ENCODE measurements at places on chromosomes 7 and 10.

GRCh38 chr10:43233601-43234430, 33.0 kb downstream of the RASGEF1A start:
- no peak for DNase-seq

GRCh38 chr7:20151708-20152456, 65.3 kb downstream of the MACC1 start:
- DNase-seq = no peak

GRCh38 chr10:8246548-8246947, 192.1 kb downstream of the GATA3 start:
- DNase-seq = no peak

- DNase-seq = no peak
Observed at GRCh38 chr7:36261019-36261754, 108.1 kb downstream of the EEPD1 start.

GRCh38 chr7:139078911-139079310, 30.6 kb downstream of the ZC3HAV1 start:
- DNase-seq = no peak

DNA sequence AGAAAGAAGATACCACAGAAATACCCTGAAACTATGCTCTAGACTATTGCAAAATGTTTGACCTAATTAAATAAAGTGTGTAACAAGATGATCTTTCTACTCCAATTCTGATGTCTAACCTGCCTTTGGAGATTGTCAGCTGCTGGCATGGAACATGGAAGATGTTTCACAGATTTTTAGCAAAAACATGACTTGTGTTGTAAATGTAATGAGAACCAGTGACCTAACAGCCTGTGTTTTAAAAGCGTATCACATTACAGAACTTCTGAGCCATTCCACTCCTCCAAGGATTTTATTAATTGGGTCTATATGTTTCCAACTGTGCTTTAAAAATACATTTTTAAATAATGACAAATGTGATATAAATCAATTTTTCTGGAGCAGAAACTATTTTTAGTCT, 526.3 kb upstream of the SEMA3D start:
- no peak for DNase-seq

- DNase-seq = no peak
Observed at GRCh38 chr10:118669835-118670234, 74.4 kb upstream of the PRLHR start.

All from activated CD4-positive, alpha-beta T cell treated with anti-CD3 and anti-CD28 coated beads, Interleukin-2, amount 10 ng/mL, durations not matched to agents 7 days and 5 days (primary cell).